Peyer's patch (tissue), 4 donors: ENCODE measurements at places on chromosomes 6 and 20.

DNA sequence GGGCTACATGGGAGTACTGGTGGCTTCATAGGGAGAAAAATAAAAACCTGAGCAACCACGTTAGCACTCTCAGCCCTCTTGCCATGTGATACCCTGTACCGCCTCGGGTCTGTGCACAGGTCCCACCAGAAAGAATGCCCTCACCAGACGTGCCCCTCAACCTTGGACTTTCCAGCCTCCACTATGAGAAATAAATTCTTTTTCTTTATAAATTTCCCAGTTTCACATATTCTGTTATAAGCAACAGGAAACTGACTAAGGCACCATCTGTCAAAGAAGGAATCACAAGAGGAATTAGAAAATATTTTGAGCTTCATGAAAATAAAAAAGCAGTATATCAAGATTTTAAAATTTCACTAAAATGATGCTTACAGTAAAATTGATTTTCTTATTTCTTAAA lies 168.4 kb upstream of the BMP5 start:
- DNase-seq, result no peak

DNA sequence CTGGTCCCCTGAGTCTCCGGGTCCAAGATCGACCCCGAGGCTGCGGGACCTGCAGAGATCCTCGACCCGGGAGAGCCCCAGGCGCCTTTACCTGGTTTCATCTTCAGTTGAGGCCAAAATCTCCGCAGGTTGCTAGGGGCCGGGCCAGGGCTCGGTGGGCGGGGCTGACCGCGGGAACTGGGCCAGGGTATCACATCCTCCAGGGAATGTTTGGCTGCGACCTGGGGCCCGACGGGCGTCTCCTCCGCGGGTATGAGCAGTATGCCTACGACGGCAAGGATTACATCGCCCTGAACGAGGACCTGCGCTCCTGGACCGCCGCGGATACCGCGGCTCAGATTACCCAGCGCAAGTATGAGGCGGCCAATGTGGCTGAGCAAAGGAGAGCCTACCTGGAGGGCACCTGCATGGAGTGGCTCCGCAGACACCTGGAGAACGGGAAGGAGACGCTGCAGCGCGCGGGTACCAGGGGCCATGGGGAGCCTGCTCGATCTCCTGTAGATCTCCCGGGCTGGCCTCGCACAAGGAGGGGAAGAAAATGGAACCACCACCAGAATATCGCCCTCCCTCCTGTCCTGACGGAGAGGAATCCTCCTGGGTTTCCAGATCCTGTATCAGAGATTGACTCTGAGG lies 53.8 kb upstream of the POLR1H start:
- no peak for DNase-seq

GRCh38 chr6:133834472-133835170 lies 54.3 kb upstream of the TCF21 start:
- no peak for DNase-seq

GRCh38 chr20:32934580-32934979 lies 69.7 kb downstream of the SUN5 start:
- DNase-seq, result no peak

DNA sequence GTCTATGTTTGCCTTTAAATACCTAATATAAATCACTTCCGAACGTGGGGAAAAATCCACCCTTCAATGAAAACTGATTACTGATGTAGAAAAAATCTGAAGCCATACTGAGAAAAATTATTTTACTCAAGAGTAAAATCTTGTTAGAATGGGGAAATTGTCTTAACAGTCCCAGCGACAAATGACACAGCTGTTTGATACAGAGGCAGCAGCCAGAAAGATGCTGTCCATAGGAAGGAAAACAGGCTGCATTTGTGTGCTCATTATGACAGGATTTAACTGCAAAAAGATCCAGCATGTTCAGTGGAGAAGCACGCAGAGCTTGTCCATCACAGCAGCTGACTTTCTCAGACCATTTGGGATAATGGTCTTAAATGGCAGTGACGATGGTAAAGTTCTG lies 443.0 kb downstream of the TFAP2B start:
- no peak for DNase-seq

GRCh38 chr20:11008444-11009033 lies 334.7 kb upstream of the JAG1 start:
- no peak for DNase-seq

- DNase-seq, result no peak
Measured at GRCh38 chr6:12436224-12436623, 146.1 kb downstream of the EDN1 start.

DNA sequence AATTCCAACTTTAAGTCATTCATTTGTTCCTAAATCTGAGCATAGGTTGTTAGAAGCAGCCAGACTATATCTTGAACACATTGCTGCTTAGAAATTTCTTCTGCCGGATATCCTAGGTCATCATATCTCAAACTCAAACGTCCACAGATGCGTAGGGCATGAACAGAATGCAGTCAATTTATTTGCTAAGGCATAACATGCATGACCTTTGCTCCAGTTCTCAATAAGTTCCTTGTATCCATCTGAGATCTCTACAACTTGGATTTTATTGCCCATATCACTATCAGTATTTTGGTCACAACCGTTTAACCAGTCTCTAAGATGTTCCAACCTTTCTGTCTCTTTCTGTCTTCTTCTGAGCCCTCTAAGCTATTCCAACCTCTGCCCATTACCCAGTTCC lies 210.9 kb upstream of the MANEA start:
- no peak for DNase-seq

DNA sequence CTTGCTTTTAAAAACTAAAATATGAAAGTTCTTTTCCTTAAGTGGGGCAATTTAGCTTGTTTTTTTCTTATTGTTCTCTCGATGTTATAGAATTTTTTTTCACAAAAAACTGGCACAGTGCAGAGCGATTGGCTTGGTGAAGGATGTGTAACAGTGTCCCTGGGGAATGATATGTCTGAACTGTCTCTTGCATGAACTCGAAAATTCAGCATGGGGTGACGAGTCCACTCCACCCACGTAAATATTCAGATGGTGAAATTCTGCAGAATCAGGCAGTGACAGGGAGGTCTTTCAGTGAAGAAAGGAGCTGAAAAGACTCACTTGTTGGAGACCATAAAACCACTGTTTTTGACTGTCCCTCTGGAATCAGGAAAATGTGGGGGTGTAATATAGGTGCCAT lies 505.3 kb downstream of the MMUT start:
- DNase-seq, result no peak

DNA sequence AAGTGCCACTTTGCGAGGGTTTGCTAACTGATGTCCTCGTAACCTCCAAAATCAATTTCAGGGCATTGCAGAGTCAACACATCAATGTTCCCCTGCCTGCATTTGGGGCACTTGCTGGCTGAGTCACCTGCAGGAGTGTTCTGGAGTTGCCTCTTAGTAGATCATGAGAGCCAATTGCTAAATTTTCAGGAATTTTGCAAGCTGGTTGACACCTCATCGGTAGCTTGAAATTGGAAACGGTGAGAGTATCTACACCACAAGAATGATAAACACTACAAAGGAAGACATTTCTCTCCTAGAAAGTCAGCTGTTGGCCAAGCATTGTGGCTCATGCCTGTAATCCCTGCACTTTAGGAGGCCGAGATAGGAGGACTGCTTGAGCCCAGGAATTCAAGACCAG lies 10.8 kb upstream of the BFSP1 start:
- DNase-seq, result no peak

- no peak for DNase-seq
Measured at GRCh38 chr6:63349401-63349800, 29.6 kb upstream of the LGSN start.

DNA sequence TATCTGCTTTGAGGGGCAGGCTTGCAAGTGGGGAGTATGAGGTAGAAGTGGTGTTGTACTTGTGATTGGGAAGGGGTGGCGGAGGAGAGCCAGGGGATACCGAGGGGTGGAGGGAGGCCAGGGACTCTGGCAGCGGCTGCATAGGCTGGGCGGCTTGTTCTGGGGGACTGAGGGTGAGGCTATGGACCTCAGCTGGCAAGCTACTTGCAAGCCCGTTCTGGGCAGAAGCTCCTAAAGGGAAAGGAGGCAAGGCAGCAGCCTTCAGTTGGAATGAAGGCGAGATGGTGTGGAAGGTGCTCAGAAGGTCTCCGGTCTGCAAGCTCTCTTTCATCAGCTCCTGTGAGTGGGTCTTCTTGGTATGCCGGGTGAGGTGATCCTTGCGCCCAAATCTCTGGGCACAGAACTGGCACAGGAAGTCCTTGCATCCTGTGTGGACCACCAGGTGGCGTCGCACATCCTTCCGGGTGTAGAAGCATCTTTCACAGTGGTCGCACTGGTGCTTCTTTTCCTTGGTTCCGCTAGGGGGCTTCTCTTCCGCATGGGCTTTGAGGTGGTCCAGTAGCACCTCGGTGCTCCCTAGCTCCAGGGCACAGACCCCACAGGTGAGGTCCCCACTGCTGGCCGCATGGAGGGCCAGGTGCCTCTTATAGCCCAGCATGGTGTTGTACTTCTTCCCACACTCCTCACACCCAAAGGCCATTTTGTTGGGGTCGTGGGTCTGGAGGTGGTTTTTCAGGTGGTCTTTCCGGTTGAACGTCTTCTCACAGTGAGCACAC lies 66.0 kb downstream of the PLAGL1 start:
- peak; percentile 44 for DNase-seq

GRCh38 chr6:164845773-164846172 lies 463.6 kb downstream of the C6orf118 start:
- no peak for DNase-seq

- no peak for DNase-seq
Measured at GRCh38 chr6:91317247-91317835, 730.5 kb upstream of the MAP3K7 start.

- DNase-seq, result no peak
Measured at GRCh38 chr6:148414836-148415235, 72.2 kb downstream of the SASH1 start.

DNA sequence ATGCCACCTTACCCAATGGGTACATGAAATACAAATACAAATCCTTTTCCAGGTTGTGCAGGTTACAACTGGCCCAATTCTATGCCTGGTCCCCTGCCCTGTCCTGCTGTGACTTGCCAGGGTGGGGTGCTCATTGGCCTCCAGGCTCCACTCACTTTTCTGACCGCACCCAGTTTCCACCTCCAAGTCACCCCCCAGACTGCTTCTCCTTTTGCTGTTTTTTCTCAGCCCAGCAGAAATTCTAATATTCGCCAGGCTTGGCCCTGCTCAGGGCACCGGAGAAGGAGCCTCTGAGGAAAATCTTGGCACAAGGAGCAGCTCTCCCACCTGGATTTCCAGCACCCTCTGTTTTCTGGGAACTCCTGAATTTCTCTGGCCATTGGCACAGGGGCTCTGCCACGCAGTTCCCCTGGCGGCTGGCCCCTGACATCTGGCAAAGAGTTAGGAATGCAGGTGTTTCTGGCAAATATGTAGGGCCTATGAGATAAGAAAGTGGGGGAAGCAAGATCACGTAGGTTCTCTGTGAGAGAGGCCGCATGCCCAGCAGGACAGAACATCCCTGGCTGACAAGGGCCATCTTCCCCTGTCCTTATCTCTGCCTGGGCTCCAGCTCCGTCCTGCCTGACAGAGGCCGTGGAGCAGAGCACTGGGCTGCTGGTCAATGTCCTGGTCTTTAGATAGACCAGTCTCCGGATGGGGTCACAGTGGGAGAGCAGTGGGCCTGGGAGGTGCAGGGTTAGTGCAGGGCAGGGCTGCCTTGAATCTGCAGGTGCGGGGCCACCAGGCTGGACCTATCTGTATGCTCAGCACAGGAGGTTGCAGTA lies 2.9 kb upstream of the RAET1E start:
- DNase-seq, result no peak

GRCh38 chr6:108616973-108617372 lies 56.3 kb downstream of the FOXO3 start:
- DNase-seq, result no peak

- no peak for DNase-seq
Measured at GRCh38 chr6:128558021-128558420, 37.6 kb upstream of the PTPRK start.
